Mesendoderm (in vitro differentiated cells): ENCODE measurements at places on chromosomes 4 and X.

GRCh38 chr4:21901281-21901680, 47.3 kb downstream of the KCNIP4 start:
- DNase-seq: no peak

- no peak for DNase-seq
Measured at GRCh38 chr4:101411926-101412325, 64.6 kb upstream of the PPP3CA start.

GRCh38 chr4:128393101-128393704, 105.6 kb upstream of the PGRMC2 start:
- no peak for DNase-seq

GRCh38 chr4:24910499-24910898, 2.3 kb downstream of the CCDC149 start:
- DNase-seq: no peak

- no peak for DNase-seq
Measured at GRCh38 chr4:122842984-122843531, 16.4 kb downstream of the FGF2 start.

- no peak for DNase-seq
Measured at GRCh38 chrX:24018809-24019208, 8.2 kb downstream of the KLHL15 start.

- DNase-seq: no peak
Measured at GRCh38 chr4:35125995-35126712, 1118.2 kb downstream of the ARAP2 start.

- DNase-seq: no peak
Measured at GRCh38 chrX:49260221-49260985, 4.1 kb downstream of the FOXP3 start.
